ENCODE measurements at places on chromosomes 7 and 10. TPM values are rescaled to one million over a fixed set of nuclear protein-coding genes. Genes with fewer than 3 reads are reported as not detected.

GRCh38 chr7:135914346-135914745 lies 62.8 kb downstream of the MTPN start:
- no peaks in the 10 kb centered on the region for H3K36me3 ChIP-seq
- no peak overlapping the region for H3K27ac ChIP-seq
- DNase-seq, result no peak
- H3K4me1 ChIP-seq, result no peaks in the 10 kb centered on the region
- H3K27me3 ChIP-seq, result no peaks in the 10 kb centered on the region

WDR86 gene
- total RNA-seq, result 33.3 TPM

DNA sequence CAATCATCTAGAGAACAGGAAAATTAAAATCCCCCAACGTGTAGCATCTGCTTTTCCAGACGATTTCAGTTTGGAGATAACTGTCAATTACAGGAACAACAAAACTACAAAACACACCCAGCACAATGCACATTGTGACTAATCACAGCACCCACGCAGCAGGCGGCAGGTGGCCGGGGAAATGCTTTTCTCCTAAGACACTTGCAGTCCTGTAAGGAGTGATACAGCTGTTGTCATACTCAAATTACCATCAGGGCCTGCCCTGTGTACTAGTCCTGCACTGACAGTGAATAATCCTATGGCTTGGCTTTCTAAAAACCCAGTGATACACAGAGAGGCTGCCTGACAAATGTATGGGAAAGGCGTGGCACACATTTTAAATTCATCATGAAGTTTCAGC lies 37.8 kb downstream of the COBL start:
- no peak overlapping the region for H3K4me3 ChIP-seq
- H3K27me3 ChIP-seq, result no peaks in the 10 kb centered on the region

GRCh38 chr7:156993021-156993924 lies 17.2 kb downstream of the MNX1 start:
- H3K4me1 ChIP-seq, result no peaks in the 10 kb centered on the region
- H3K27ac ChIP-seq, result no peak overlapping the region
- H3K4me3 ChIP-seq, result no peak overlapping the region
- DNase-seq, result no peak

TACC2 gene
- total RNA-seq, result 65.9 TPM

DNA sequence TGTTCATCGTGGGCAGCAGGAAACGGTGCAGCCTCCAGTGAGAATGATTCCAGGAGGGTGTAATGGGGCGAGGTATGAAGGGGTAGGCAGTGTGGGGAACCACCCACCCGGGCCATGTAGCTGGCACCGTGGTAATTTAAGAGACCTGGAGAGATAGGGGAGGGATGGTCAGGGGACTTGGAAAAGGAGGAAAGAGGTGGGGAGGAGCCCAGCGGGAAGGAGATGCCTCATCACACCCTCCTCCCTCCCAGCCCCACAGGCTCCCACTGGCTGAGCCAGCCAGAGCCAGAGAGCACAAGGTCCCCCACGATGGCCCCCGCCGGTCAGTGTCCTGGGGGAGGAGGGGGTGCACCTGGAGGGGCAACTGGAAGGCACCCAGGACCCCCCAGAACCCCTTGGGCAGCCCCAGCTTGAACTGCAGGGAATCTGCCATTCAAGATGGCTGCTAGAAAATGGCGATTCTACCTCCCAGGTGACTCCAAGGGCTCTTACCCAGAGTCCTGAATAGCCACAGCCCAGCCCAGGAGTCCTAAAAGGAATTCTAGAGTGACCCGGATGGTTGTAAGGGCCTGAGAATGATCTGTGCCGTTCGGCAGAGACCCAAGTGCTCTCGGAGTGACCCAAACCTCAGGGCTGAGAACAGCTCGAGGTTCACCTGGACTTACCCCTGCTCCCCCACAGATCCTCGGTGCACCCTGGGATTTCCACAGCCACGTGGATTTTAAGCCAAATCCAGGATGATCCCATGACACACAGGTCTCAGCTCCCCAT lies 28.8 kb downstream of the CALML3 start:
- H3K27ac ChIP-seq, result peak overlapping the region; percentile 70
- no peak for DNase-seq
- H3K36me3 ChIP-seq, result no peaks in the 10 kb centered on the region
- H3K27me3 ChIP-seq, result no peaks in the 10 kb centered on the region
- H3K4me3 ChIP-seq, result no peak overlapping the region
